Stimulated activated CD8-positive, alpha-beta memory T cell treated with anti-CD3 and anti-CD28 coated beads, Interleukin-4, amount 100 ng/mL, for 48 hours (primary cell): ENCODE measurements at places on chromosomes 2 and 18.
A peak's percentile ranks its signal among the peaks of the same experiment; 100 is the strongest.

GRCh38 chr2:212991120-212991519 is 160.3 kb downstream of the IKZF2 start:
- no peak for DNase-seq

- DNase-seq: no peak
These were observed 22.3 kb upstream of the IL1R1 start for GRCh38 chr2:102120261-102120660.

DNA sequence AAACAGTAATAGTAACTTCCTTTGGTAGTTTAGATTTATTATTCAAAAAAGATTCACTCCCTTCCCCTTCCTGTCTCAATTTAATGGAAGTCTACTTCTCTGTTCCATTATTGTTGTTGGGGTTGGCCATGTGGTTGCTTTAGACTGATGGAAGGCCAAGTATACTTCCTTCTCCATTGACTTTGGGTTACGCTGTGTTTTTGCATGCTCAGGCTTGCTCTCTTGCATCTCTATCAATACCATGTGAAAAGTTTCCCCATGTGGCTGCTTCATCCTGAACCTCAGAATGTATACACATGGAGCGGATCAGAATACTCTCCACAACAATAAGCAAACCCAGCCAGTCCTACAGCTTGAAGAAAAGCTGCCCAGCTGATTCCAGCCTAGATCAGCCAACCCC is 20.3 kb downstream of the CFAP210 start:
- DNase-seq: no peak

- DNase-seq: peak; percentile 50
These were observed 3.4 kb downstream of the ZEB2 start for GRCh38 chr2:144516411-144516980.

GRCh38 chr2:127796389-127796788 is 14.6 kb downstream of the WDR33 start:
- DNase-seq: no peak

DNA sequence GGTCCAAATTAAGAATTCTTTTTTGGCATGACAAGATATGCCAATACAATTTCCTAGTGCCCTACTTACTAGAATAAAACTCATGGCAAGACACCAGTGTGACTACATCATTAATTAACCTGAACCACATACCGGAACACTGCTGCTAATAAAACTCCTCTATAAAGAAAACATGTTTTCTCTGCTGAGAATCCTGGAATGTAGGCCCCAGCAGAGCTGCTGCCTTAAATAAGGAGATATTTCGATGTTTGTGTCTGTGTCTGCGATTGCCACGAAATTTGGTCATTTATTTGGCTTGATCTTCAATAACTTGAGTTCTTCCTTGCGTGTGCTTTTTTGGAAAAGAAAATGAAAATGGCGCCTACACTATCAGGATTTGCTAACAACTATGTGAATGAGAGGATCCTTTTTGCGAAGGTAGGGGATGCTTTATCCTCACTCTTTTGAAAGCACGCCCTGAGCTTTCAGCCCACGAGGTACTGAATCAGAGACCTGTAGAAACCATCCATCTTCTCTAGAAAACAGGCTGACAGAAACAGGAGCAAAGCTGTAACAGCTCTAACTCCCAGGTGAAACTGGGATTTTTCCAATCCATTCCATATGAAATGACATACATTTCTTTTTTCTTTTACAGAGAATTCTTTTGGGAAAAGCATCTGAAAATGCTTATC is 27.0 kb downstream of the KLF7 start:
- no peak for DNase-seq

DNA sequence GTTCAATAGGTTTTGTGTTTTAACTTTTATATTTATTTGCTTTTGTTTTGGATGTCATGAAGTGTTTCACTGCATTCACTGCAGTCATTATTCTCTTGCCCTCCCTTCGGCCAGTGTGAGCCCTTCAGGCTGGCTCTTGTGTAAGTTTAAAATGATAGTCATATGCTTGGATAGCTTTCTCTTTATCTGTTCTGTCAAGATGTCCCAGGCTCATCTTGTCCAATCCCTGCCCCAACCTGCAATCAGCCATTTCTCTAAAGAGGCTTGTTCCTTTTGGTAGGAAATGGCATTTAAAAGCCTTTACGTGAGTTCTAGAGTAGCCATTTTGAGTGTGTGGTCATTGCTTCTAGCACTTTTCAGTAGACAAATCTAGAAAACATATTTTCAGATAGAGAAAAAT is 238.0 kb upstream of the SLC39A10 start:
- no peak for DNase-seq
